ENCODE measurements at places on chromosomes 16 and 17. TPM values are rescaled to one million over a fixed set of nuclear protein-coding genes. Genes with fewer than 3 reads are reported as not detected.

Gene MEOX1
- total RNA-seq = not detected

Gene SCARF1
- total RNA-seq = 0.18 TPM

Gene RNF43
- 0.83 TPM for total RNA-seq

Gene SIAH1
- 10.9 TPM for total RNA-seq

Gene MYH1
- total RNA-seq = not detected

Gene PYCARD
- total RNA-seq = 39.1 TPM

Gene KIF2B
- total RNA-seq = not detected

Gene GALNS
- total RNA-seq = 45.7 TPM

Gene C16orf90
- not detected for total RNA-seq

Gene RPH3AL
- 27.5 TPM for total RNA-seq

Gene EEF2KMT
- 27.0 TPM for total RNA-seq

Gene LRRC46
- total RNA-seq = 3.0 TPM

Gene C16orf92
- total RNA-seq = not detected

Gene IL17C
- not detected for total RNA-seq

Gene C17orf113
- 0.73 TPM for total RNA-seq

Gene NPIPA8
- total RNA-seq = 0.57 TPM

Gene MYLK3
- not detected for total RNA-seq

Gene TNRC6C
- total RNA-seq = 1.3 TPM

Gene ZNF207
- total RNA-seq = 232 TPM

Gene KRTAP9-4
- total RNA-seq = not detected

Gene SEPTIN1
- 2.0 TPM for total RNA-seq

Gene GAST
- not detected for total RNA-seq

Gene PYY
- total RNA-seq = not detected

Gene CMTM2
- not detected for total RNA-seq

Gene PARD6A
- total RNA-seq = 2.4 TPM

Gene CCL7
- total RNA-seq = 0.25 TPM

Gene PERCC1
- not detected for total RNA-seq

Gene KRT24
- total RNA-seq = not detected

Gene CLEC3A
- total RNA-seq = not detected

Gene TBC1D26
- total RNA-seq = not detected

Gene CTRB1
- total RNA-seq = not detected

Gene PIRT
- not detected for total RNA-seq
